ENCODE measurements at places on chromosomes 6 and 20.
A peak's percentile ranks its signal among the peaks of the same experiment; 100 is the strongest.

DNA sequence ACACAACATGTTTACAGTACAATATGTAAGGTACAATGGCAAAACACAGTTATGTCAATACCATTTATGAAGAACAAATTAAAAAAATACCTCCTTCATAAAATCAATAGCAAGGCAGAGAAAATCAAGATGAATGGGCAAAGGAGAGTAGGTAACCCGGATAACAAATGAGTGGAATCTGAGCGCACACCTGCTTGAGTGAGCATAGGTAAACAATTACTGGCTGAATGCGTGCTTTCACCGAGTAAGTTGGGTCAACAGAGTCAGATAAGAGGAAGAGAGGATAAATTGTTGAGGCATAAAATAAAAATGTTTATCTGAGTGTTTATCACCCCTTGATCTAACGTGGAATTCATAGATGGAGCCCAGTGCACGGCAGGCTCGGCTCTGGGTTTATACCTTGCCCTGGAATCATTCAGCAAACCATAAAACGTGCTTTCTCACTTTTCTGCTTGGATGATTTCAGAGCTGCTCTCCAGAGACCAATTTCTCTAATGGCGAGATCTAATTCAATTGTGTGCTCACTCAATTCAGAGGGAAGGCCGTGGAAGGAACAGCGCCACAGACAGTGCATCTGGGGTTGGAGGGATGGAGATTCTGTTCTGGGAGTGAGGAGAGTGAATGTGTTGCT, 224.8 kb upstream of the MAP3K7 start:
- no peak for DNase-seq

DNA sequence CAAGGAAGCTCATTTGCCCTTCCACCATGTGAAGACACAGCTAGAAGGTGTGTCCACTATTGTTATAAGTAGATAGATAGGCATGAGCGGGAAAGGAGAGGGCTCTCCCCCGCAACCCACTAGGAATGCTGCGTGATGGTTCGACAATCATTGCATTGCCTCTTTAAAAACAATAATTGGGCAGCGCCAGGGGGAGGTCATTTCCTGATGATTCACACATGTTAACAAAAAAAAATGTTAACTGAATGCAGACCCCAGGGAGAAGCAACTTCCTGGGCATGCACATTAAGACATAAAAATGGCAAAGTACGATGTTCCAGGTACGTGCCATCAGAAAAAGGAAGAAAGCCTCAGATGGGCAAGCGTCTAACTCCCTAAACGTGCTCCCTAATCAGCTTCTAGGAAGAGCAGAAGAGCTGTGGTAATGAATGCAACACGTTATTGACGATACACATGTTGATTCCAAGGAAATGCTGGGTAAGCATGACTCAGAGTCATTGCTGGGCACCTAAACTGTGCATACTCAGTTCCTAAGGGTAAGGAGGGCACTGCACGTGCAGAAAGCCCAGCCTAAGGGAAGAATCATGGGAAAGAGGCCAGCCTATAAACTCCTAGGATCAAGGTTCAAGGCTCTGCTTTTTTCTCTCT, 113.7 kb downstream of the FAM217A start:
- no peak for DNase-seq

GRCh38 chr20:52361650-52362049, 170.1 kb upstream of the ZFP64 start:
- no peak for DNase-seq

DNA sequence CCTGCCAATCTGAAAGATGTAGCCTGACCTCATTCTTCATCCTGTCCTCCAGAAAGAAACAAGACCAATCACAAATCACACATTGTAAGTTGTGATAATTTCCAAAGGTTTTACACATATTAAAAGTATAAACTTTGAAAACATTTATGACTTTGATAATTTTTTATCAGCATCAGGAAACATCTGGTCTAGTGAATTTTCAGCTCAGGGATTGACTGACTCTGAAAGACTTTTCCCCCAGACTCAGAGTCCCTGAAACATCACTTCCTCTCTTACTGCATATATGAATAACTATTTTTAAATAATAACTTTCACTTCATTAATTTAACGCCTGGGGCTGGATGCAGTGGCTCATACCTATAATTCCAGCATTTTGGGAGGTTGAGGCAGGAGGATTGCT, 48.5 kb upstream of the SSTR4 start:
- no peak for DNase-seq

DNA sequence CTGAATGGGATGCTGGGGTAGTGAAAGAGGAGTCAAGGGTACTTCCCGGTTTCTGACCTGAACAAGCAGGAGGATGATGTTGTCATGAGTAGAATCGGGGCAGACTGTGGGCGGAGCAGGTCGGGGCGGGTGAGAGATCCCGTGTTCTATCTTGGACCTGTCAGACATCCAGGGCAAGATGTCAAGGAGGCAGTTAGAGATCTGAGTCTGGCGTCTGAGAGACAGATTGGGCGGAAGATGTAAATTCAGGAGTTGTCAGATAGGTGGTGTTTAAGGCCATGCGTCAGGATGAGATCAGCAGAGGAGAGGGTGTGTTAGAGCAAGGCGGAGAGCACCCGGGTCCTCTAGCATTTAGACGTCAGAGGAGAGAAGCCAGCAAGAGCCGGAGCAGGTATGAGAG, 115.5 kb downstream of the DLGAP4 start:
- no peak for DNase-seq

DNA sequence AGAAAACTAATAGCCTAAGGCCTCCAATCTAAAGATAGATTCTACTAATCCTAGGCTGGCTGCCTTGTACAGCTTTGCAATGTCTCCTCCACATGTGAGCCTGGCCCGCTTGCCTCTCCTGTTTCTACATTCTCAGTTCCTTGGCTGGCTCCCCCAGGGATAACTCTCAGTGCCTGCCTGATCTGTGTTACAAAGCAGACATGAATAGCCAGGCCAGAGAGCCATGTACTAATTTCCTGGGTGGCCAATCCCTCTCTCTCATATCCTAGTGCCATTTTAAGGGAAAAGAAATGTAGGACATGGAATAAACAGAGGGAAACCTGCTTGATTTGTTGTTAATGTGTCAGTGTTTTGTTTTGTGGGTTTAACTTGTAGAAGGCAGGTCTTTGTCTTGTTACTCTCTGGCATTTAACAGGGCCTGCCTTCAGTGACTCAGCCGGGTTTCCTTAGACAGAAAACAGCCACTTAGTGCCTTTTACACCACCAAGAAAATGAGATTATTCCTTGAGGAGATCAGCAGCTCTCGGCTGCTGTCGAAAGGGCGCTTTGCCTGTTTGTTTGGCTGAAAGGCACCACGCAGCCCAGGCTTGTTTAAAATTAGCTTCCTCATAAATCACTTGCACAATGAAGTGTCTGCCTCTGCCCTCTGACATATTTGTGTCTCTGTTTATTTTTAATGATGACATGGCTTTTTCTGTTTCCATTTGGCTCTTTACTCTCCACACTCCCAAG, 702.7 kb downstream of the MAFB start:
- peak; percentile 6 for DNase-seq

- DNase-seq, result no peak
These were observed 145.1 kb downstream of the KIF16B start for GRCh38 chr20:16428112-16428511.

DNA sequence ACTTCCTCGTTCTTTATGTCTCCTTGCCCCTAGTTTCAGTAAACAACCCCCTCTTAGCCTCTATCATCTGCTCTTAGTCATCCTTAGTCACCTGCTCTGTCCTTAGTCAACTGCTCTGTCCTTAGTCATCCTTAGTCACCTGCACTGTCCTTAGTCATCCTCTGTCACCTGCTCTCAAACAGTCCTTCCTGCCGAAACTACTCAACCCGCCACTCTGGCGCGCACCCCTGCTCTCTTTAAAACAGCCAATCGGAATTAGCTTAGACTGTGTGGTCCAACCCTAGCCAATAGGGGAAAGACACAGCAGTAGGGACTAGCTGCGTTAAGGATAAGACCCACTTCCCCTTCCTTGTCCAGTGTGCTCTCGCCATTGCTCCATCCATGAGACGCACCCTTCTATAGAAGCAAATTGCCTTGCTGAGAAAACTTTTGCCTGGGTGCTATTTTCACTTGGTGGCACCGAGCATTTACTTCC, 73.9 kb downstream of the BACH2 start:
- DNase-seq, result no peak

DNA sequence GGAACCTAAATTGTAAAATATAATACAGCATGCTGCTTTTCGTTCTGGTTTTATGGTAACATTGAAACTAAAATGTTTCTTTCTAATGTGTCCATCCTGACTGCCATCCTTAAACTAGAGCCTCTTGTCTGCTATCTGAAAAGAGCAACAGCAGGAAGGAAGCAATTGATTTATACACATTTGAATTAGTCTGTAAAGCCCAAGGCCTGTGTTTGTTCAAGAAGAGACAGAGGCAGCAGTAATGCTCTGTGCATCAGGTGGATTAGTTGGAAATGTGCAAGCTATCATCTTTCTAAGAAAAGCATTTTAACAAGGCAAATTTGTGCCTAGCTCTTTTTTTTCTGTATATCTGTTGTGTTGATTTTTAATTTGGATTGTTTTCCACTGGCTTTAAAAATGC, 128.6 kb downstream of the SCAF8 start:
- DNase-seq, result no peak

DNA sequence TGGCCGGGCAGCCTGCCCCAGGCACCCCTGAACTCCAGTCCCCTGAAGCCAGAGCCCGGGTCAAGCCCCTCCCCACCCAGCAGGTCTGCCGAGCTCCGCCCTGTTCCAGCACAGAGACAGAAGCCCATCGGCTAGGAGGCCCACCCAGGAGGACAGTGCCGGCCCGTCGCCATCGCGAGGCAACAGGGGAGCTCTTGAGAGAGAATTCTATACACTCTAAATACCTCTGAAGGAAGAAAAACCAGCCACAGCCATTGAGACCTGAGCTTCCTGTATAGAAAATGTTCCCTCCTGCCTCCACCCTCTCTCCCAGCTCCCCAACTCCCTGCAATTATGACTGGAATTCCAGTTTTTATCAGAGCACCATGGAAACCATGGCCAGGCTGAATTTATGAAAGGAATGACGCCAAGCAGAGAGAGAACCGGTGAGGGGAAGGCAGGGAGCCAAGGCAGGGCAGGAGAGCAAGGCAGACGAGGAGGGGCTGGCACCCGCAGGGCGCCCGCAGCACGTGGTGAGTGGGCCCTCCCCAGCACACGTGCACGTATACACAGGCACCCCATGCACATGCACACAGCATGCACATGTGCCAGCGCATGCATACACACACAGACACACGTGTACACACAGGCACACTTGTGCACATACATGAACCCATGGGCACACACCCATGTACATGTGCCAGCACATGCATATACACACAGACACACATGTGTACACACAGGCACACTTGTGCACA, 27.6 kb upstream of the MRGBP start:
- DNase-seq, result no peak

- no peak for DNase-seq
These were observed 178.2 kb downstream of the HDGFL1 start for GRCh38 chr6:22747571-22747970.

- no peak for DNase-seq
These were observed 73.5 kb downstream of the PREX1 start for GRCh38 chr20:48754292-48754691.

GRCh38 chr20:11249683-11250082, 575.9 kb upstream of the JAG1 start:
- no peak for DNase-seq

GRCh38 chr6:88248709-88249321, 82.7 kb upstream of the CNR1 start:
- no peak for DNase-seq

DNA sequence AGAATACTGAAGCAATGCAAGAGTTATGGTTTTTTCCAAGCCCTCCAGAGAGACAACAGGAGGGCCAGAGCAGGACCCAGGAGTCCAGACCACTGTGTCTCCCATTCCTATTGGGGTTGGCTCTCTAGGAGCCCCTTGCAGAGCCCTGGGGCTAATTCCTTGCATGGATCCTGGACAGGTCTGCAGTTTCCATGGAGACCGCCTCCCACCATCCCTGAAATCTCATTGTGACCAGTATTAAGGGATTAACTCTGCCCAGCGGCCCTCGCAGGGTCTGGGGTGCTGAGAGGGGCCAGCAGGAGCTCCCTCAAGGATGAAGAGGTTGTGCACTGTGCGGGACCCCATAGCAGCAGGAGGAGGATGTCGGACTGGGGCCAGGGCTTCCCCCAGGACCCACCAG, 34.8 kb downstream of the HNF4A start:
- no peak for DNase-seq

DNA sequence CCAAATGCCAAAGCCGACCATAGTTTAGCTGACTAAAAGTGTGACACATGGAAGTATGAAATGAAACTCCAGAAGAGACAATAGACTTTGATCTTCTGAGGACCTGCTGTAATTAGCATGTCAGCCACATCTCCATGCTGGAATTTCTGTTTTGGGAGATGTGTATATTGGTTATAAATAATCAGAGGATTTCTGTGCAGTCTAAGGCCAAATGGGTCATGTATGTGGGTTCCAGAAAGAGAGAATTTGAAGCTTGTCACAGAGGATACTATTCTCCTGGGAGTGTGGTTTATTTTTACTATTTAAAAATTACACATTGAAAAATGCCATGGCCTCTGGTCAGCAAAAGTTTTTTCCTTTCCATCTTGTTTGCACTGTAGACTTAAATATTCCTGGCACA, 405.5 kb upstream of the PLCB4 start:
- no peak for DNase-seq

Data from neural crest cell (in vitro differentiated cells).